ENCODE measurements at places on chromosomes 6 and 20.

DNA sequence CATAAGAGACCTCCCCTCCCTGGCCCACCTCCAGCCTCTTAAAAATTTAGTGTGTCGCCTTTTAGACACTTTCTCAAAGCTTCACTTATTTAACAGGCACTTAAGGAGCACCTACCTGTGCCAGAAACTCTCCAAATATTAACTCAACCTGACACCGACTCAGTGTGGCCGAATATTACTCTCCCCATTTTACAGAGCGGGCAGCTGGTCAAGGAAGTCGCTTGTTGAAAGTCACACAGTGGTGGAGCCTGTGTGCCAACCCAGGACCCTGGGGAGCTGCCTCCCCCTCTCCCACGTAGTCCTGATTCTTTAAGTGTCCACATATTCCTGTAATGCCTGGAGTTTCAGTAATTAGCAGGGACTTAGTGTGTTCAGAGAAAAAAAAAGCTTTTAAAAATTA, 1.0 kb upstream of the PMEPA1 start:
- no peak for DNase-seq

GRCh38 chr20:37796733-37797132, 102.9 kb downstream of the CTNNBL1 start:
- no peak for DNase-seq

DNA sequence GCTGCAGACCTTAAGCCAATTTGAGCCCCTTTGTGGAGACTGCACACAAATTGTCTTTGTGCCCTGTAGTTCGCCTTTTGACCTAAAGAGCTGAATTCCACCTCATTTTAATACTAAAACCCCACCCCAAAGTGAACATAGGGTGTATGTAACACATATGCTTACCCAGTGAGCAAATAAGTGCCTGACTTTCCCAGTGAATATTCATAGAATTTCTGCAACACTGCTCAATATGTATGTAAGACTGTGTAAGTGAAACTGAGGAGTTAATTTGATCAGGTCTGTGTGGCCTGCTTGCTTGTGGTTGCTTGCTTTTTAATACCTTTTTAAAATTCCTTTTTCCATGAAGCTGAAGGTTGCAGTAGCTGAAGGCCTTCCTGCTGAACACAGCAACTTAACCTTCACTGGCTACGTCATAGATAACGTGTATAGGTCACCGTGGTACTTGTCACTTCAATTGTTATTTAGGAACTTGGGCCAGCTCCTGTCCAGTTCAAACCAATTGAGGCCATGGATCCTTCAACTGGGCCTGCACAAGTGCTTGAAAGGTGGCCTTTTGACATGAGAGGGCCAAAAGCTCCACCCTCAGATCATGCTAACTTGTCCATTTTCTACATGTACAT, 131.7 kb upstream of the BTBD3 start:
- no peak for DNase-seq

GRCh38 chr6:150227281-150227680, 84.4 kb downstream of the PPP1R14C start:
- DNase-seq: peak; percentile 86

All from brain (organoid and tissue), 16 donors.